GDM1 (cell line): ENCODE measurements at places on chromosomes 12 and 14.

- no peak for DNase-seq
Measured at GRCh38 chr12:27915021-27915420, 57.5 kb downstream of the PTHLH start.

- DNase-seq, result no peak
Measured at GRCh38 chr12:97940629-97941028, 478.0 kb downstream of the RMST start.

DNA sequence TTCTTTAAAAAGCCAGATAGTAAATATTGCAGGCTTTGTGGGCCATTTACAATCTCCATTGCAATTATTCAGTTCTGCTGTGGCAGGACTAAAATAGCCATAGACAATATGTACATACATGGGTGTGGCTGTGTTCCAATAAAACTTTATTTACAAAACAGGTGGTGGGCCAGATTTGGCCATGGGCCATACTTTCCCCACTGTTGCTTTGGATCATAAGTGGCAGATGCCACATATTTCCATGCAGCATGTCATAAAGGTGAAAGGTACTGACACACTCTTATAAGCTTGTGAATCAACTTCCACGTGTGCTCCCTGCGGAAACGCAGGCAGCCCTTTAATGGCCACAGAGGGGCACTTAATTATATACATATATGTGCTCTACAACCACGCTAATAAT lies 244.4 kb upstream of the FOXN3 start:
- DNase-seq, result no peak

GRCh38 chr12:34401659-34402227 lies 379.4 kb downstream of the ALG10 start:
- DNase-seq, result no peak

DNA sequence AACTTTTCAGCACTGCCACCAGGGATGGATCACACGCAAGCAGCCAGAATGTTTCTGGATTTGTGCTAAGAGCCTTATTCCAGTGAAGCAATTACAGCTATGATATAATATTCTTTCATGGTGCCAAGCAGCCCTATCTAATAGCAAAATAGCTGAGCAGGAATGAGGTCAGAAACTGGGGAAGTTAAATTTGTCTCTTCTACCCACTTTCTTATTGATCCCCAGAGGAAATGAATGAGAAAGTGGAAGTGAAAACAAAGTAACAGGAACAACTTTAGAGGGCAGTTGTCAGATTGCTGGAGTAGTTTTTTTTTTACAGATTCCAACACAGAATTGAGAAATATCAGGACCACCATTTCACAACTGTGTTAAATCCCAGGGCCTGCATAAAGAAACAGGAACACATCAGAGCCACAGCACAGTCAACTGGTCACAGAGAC lies 44.8 kb downstream of the GCH1 start:
- no peak for DNase-seq

DNA sequence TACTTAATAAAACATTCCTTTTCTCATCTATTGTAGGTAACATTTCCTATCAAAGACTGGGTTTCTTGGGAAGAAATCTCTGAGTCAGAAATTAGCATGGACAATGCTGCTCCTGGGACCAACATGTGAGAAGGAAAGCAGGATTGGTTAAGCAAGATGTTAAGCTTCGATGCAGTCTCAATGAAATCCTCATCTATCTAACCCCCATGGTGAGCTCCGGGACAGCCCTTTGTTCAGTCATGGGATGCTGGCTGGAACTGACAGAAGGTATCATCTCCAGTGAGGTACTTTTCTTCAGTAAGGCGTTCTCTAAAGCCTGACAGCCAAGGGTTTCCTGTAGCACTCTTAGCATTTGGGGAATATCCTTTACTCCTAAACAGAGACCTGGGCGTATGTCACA lies 82.8 kb upstream of the SINHCAF start:
- no peak for DNase-seq

GRCh38 chr14:102344084-102344483 lies 18.6 kb downstream of the CINP start:
- no peak for DNase-seq

DNA sequence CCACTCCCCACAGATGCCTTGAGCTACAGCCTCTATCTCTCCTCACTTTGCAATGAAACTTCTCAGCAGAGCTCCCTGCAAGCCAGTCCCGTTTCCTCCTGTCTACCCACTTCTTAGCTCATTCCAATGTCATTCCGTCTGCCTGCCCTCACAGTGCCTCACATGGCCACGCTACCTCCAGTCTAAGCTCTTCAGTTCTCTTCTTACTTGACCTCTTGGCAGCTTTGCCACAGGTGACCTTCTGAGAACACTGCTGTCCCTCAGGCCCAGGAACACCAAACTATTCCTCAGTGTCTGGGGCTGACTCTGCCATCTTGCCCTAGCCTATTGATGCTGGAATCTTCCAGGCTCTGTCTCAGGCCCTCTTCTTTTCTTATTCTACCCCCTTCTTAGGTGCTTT lies 110.1 kb downstream of the EGLN3 start:
- no peak for DNase-seq

DNA sequence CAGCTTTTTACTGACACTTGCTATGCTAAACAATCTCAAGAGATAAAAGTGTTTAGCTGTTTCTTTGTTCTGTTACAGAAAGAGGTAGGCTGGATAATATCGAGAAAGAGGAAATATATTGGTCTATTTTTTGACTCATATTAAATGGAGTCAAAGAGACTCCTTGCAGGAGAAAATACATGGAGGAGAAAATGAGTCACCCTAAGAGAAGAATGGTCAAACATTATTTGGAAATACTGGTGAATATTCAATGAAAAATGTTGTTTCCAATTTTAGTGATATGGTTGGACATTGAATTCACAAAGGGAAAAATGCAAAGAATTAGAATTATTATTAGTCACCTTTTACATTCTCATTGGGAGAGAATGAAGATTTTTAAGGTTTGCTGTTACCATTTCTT lies 3.2 kb downstream of the KCNJ8 start:
- no peak for DNase-seq

DNA sequence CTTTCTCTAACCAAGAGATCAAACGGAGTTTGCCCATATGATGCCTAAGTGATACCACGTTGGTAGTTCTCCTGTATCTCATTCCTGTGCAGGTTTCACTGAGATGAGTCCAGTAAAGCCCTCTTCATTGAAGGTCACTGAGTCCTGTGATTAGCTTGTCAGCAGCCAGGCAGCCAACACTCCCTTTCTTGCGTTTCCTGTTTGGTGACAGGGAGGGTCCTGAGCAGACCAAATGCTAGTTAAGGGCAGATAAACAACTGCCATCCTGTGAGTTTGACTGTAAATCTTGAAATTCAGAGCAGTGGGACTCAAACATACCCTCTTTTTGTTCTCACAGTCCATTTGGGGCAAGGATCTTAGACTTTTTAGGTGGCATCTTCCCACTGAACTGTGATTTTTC lies 39.4 kb downstream of the ZNF641 start:
- no peak for DNase-seq

GRCh38 chr12:49956663-49957569 lies 4.8 kb upstream of the AQP5 start:
- DNase-seq, result no peak

GRCh38 chr12:90322006-90322405 lies 613.4 kb upstream of the ATP2B1 start:
- DNase-seq, result no peak

DNA sequence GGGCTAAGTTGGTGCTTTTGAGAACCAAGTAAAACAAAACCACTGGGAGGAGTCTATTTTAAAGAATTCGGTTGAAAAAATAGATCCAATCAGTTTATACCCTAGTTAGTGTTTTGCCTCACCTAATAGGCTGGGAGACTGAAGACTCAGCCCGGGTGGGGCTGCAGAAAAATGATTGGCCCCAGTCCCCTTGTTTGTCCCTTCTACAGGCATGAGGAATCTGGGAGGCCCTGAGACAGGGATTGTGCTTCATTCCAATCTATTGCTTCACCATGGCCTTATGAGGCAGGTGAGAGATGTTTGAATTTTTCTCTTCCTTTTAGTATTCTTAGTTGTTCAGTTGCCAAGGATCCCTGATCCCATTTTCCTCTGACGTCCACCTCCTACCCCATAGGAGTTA lies 1.8 kb upstream of the RAB5B start:
- no peak for DNase-seq

GRCh38 chr12:115324949-115325593 lies 641.1 kb upstream of the TBX3 start:
- DNase-seq, result no peak

- no peak for DNase-seq
Measured at GRCh38 chr12:29990971-29991370, 207.2 kb upstream of the TMTC1 start.

DNA sequence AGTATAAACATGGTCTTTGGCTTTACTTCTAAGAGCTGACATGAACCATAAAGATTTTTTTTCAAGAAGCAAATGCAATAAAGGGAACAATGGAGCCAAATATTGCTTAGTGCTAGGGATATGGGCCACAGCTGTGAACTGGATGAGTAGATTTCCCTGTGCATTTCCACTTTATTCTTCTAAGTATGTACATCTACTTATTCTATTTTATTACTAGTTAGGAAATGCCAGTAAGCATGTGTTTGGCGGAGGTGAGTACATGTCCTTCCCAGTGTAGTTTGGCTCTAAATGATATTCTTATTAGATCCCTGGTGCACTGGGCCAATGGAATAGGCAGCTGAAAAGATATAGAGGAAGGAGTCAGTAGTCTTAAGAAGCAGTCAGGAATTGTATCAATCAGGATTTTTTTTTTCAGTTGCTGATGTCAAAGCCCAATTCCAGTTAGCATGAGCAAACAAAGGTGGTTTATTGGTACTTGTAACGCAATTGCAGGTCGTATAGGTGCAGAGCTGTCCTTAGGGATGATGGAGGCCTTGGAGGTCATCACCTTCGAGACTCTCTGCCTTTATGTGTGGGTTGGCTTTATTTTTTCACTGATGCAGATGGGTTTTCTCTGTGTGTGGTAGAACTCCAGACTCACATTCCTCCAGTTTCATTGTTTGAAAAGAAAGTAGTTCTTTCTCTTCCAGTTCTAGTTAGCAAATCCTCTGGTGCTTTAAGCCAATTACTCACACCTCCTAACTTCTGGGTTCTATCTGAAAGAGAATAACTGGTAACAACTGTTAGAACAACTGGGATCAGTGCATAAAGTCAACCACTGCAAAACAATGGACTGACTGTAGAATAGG lies 139.0 kb upstream of the LRIG3 start:
- DNase-seq, result no peak

- no peak for DNase-seq
Measured at GRCh38 chr12:97306147-97306546, 156.5 kb upstream of the RMST start.

DNA sequence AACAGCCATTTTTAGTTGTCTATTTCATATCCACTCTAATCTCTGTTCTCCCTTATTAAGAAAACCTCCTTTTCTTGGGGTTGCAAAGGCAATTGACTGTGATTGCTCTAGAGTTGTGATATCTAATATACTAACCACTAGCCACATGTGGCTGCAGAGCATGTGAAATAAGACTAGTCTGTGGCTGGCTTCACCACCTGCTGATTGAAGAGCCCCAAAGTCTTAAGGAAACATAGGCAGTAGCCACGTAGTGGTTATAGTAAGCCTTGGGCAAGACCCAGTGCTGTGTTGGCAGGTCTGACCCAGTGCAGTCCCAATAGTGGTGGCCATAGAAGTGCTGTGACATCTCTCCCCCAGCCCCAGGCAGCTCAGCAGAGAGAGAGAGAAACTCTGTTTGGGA lies 28.4 kb upstream of the ATP2B1 start:
- no peak for DNase-seq

DNA sequence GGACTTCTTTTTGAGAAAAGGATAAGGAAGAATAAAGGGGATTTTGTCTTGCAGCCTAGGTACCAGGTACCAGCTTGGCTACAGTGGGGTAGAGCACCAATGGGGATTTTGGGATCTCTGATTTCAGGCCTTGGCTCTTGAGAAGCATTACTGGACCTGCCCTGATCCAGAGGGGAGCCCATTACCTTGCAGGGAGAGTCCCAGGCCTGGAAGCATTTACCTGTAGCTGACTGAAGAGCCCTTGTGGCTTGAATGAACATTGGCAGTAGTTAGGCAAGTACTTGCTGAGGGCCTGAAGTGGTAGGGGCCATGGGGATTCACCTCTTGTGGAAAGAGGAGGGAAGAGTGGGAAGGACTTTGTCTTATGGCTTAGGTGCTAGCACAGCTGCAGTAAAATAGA lies 308.2 kb upstream of the FBXO33 start:
- no peak for DNase-seq

DNA sequence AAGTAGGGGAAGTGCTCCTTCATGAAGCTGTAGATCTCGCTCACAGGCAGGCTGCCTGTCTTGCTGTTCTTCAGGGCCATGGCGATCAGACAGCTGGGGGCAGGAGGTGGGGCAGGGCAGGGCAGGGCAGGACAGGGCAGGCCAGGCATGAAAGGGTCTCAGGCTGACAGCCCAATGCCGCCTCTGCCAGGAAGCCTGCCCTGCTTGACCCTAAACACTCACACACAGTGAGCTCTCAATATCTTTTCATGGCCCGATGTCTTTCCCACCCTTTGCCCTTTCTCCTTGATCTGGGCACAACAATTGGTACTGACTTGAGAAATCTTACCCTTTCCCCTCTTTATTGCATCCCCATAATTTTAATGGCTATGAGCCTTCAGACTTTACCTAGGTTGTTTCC lies 22.4 kb downstream of the FOXN4 start:
- DNase-seq, result no peak

GRCh38 chr12:124059752-124060151 lies 86.7 kb downstream of the ZNF664 start:
- no peak for DNase-seq

DNA sequence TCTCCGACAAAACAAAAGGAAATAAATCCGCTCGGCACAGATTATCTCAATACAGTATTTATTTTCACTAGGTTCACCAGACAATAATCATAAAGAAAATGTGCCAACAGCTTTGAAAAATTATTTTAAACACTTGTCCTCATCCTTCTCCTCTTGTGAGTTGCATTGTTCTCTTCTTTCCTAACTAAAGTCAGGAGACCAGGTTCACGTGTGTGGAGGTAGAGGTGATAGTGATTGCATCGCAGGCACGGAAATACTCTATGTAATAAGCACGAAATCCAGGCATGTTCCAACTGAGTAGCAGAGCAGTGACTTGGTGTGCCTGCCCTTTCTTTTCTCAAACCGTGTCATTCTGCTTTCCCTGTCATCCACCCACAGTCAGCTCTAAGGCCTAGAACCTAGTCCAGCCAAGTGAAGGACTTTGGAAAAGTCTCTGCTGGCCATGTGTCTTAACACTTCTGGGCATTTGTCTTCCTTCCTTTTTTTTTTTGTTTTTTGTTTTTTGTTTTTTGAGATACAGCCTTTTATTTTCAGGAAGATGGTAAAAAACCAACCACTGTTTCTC lies 939 bp upstream of the SEL1L start:
- DNase-seq, result no peak

- no peak for DNase-seq
Measured at GRCh38 chr12:92481066-92481465, 221.7 kb upstream of the PLEKHG7 start.

GRCh38 chr14:44448951-44449358 lies 58.1 kb downstream of the FSCB start:
- DNase-seq, result no peak
